ENCODE measurements at places on chromosomes 16 and 17.

GRCh38 chr17:30600830-30601494, 123.8 kb downstream of the GOSR1 start:
- DNase-seq: no peak

GRCh38 chr16:24140730-24141129, 115.4 kb upstream of the CACNG3 start:
- no peak for DNase-seq

- DNase-seq: no peak
Observed at GRCh38 chr16:83925095-83925905, 26.4 kb downstream of the MLYCD start.

DNA sequence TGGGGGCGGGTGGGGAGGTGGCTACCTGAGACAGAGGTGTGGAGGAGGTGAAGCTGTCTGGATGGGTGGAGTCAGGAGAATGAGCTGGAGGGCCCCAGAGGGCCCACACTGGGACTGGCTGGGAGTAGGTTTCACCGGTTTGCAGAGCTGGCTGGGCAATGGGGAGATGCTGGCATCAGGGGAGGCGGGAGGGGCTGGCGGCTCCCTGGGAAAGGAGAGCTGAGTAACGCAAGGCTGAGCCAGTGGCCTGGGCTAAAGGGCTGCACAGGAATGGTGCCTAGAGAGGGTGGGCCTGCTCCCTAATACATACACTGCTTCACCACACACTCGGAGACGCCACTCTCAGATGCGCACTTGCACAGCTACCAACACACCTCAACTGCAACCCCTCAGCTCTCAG, 12.4 kb downstream of the P3H4 start:
- no peak for DNase-seq

DNA sequence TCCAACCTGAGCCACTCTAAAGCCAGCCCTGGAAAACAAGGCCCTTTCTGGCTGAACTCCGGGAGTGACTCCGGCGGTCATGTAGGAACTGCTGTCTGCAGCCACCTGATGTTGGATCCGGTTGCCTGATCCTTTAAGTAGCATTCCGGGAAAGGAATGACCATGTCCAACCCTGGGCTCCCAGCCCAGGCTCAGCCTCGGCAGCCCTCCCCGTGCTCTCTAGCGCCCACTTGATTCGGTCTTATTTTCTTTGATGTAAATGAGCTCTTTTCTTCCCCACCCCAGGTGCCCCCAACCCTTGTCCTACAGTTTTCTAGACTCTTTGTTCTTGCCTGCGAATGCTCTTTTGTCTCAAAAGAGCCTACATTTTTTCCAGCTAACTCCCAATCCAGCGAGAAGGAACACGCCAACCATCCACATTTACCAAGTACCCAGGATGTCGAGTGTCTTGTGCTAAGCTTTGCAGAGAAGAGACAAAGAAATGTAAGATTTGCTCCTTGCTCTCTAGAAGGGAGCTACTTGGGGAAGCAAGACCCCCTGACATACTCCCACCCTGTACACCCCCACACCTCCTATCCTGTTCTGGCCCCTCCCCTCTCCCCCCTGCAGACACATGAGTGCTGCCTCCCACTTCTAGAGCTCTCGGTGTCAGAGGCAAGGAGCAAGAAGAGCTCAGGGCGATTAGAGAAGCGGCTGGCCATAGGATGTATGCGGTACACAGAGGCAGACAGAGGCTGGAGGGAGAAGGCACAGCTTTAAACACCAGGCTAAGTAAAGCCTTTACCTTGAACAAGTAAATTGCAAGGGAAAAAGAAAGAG, 53.8 kb downstream of the COG7 start:
- peak; percentile 75 for DNase-seq
